Glutamatergic neuron (in vitro differentiated cells): ENCODE measurements at places on chromosomes 12 and 14. TPM values are rescaled to one million over a fixed set of nuclear protein-coding genes. Genes with fewer than 3 reads are reported as not detected.

LETMD1 gene
- 37.1 TPM for total RNA-seq

SIX6 gene
- not detected for total RNA-seq

KRT85 gene
- total RNA-seq: not detected

SRRM4 gene
- 183 TPM for total RNA-seq

GMPR2 gene
- total RNA-seq: 55.8 TPM

TAS2R42 gene
- total RNA-seq: not detected

VPS29 gene
- total RNA-seq: 94.6 TPM

OVCH1 gene
- not detected for total RNA-seq

GPR135 gene
- 0.91 TPM for total RNA-seq

BCL11B gene
- total RNA-seq: 2.6 TPM

ACVR1B gene
- total RNA-seq: 50.2 TPM
